Sigmoid colon (tissue), 7 donors: ENCODE measurements at places on chromosomes 4 and X. TPM values are rescaled to one million over a fixed set of nuclear protein-coding genes. Genes with fewer than 3 reads are reported as not detected.

Gene UGT2A1
- polyA plus RNA-seq = not detected

Gene LIAS
- 23.4 TPM for polyA plus RNA-seq

Gene SLC10A6
- not detected for polyA plus RNA-seq

Gene HEPH
- 58.4 TPM for polyA plus RNA-seq

Gene MAGEE1
- 2.0 TPM for polyA plus RNA-seq

Gene ADAMTS3
- polyA plus RNA-seq = not detected

Gene ARHGEF38
- 1.2 TPM for polyA plus RNA-seq

Gene TRIM2
- 25.5 TPM for polyA plus RNA-seq

Gene TMEM144
- 7.9 TPM for polyA plus RNA-seq

Gene TLR8
- polyA plus RNA-seq = 0.60 TPM

Gene FAM47A
- not detected for polyA plus RNA-seq

Gene BTC
- 4.9 TPM for polyA plus RNA-seq

Gene CABS1
- not detected for polyA plus RNA-seq

Gene NXF2
- not detected for polyA plus RNA-seq

Gene CCNI
- polyA plus RNA-seq = 218 TPM

GRCh38 chr4:172009446-172010230 lies 196.4 kb downstream of the GALNTL6 start:
- DNase-seq = no peak

- no peak for DNase-seq
Measured at GRCh38 chr4:28369499-28369898, 1508.9 kb downstream of the STIM2 start.

- DNase-seq = peak; percentile 70
Measured at GRCh38 chr4:79575709-79576428, 167.8 kb upstream of the GK2 start.

DNA sequence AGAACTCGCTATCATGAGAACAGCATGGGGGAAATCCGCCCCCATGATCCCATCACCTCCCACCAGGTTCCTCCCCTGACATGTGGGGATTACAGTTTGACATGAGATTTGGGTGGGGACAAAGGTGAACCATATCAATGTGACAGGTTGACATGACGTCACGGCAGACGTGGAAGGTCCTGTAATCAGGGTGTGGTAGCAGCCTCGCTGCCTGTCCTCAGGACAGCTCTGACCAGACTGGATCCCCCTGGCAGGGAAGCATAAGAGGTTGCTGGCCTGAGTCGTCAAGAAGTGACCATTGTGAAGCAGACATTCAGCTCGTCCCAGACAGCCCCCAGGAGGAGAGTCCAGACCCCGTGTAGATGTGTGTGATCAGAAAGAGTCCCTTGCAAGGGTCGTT lies 104.6 kb downstream of the TNIP2 start:
- no peak for DNase-seq

DNA sequence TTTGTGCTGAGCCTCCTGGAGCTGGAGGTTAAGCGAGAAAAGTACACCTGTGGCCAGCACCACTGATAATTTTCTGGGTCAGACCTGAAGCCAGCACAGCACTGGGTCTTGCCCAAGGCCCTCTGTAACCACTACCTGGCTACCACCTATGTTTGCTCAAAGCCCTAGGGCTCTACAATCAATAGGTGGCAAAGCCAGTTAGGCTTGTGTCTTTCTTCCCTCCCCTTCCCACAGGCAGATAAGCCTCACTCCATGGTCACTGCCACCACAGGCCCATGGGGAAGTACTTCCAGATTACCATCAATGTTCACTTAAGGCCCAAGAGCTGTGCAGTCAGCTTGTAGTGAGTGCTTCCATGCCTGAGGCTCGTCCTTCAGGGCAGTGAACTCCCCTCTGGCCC lies 35.2 kb upstream of the ARMCX4 start:
- no peak for DNase-seq

- DNase-seq = no peak
Measured at GRCh38 chr4:24241511-24241910, 342.8 kb downstream of the DHX15 start.

- DNase-seq = peak; percentile 59
Measured at GRCh38 chr4:1169691-1170096, 2.7 kb downstream of the SPON2 start.

GRCh38 chr4:55121246-55121645 lies 4.1 kb downstream of the KDR start:
- no peak for DNase-seq

GRCh38 chr4:175419236-175419718 lies 392.8 kb downstream of the GPM6A start:
- DNase-seq = no peak

DNA sequence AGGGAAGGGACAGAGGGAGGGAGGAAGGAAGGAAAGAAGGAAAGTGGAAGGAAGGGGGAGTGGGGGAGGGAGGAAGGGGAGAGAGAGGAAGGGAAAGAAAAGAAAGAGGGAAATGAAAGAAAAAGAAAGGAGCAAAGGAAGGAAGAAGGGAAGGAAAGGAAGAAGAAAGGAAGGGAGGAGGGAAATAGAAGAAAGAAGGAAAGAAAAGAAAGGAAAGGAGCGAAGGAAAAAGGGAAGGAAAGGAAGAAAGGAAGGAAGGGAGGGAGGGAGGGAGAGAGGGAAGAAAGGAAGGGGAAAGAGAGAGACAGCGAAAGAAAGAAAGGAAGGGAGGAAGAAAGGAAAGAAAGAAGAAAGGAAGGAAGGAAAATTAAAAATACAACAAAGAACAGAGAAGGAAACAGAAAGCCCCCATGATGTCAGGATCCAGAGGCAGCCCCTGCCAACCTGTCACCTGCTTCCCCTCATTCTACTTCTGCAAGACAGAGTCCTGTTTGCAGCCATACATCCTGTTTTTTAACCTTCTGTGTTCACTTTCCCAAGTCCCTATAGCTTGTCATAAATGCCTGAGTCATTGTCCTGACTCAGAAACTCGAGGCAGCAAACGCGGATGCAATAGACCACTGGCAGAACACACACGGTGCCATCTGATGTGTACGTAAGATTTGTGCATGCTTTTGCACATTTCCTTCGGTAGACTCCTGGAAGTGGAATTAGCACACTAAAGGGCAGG lies 77.0 kb upstream of the C4orf50 start:
- peak; percentile 14 for DNase-seq

GRCh38 chrX:14303891-14304290 lies 225.4 kb upstream of the GLRA2 start:
- DNase-seq = no peak

DNA sequence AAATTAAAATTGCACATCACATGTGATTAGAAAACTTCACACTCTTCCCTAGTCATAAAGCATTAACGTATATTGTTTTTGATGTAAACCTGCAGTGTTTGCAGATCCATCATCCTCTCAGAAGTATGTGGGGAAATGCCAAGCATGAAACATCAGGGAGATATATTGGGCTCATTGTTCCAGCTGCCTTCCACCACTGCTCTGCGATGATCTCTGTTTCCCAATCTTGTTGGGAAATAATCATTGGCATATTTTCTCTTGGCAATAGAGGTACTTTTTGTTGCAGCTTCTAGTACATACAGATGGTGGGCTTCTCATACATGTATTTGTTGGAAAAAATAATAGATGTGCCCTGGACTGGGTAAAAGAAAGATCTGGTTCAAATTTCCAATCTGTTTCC lies 466.3 kb upstream of the HS3ST1 start:
- no peak for DNase-seq

DNA sequence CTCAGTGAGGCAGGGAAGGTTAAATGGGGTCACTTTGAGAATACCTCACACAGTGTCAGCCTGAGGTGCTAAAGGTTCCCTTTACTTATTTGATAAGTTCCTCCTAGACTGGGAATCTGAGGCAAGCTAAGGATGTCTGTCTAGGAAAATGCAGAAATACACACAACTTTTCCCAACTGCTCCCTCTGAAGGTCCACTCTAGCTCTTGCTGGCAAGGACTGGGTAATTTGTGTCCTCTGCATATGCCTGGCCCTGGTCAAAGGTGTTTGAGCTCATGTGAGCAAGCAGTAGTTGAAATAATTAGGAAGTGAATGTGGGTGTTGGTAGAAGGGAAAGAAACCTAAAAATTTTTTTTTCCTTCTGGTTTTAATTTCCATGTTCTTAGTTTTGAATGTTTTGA lies 21.3 kb downstream of the TXLNG start:
- DNase-seq = no peak

DNA sequence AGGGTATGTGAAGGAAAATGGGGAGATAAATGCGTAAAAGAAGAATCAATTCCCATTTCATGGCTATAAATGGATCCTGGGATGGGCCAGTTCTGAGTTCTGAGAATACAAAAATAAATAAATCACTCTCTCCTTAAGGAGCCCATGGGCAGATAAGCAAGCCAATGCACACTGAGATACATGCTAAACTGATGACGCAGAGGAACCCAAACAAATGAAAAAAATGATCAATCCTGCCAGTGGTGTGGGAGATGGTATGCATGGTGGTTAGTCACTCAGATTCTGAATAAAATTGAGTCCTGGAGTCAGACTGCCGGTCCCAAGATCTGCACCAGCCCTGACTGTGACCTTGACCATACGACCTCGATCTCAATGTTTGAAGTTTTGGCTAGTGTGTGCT lies 59.7 kb downstream of the NEIL3 start:
- DNase-seq = no peak

GRCh38 chr4:14361084-14361483 lies 641.2 kb upstream of the CPEB2 start:
- DNase-seq = no peak

GRCh38 chr4:96916711-96917110 lies 1076.8 kb downstream of the PDHA2 start:
- DNase-seq = no peak

DNA sequence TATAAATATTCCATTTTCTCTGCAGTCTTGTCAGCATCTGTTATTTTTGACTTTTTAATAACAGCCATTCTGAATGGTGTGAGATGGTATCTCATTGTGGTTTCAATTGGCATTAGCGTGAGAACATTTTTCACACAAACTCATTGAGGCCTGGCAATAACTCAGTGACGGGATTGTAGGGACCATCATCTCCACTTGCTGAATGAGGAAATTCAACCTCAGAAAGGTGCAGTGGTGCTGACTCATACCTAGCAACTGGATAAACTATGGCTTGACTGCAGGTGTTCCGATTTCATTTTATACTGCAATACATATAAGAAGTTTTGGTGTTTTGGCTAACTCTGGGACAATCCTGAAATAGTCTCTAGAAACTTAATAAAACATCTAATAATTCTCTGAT lies 88.3 kb upstream of the DDIT4L start:
- no peak for DNase-seq

- DNase-seq = no peak
Measured at GRCh38 chr4:77344784-77345183, 187.8 kb downstream of the CCNG2 start.

DNA sequence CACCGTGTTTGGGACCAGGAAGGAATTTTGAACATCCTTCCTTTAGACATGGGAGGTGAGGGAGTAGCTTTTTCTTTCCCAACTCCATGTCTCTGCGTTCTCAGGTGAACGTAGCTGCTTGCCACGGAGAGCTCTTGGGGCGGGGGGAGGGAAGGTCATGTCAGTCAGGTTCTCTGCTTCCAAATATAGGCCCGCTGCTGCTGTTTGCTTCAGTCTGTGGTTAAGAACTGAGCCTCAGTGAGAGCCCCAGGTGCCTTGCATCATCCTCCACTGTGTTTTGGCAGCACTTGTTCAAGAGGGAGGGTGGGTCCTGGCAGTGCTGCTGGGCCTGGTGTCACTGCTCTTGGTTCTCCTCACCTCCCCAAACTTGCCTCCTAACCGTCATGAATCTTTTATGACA lies 46.5 kb downstream of the HADH start:
- no peak for DNase-seq

DNA sequence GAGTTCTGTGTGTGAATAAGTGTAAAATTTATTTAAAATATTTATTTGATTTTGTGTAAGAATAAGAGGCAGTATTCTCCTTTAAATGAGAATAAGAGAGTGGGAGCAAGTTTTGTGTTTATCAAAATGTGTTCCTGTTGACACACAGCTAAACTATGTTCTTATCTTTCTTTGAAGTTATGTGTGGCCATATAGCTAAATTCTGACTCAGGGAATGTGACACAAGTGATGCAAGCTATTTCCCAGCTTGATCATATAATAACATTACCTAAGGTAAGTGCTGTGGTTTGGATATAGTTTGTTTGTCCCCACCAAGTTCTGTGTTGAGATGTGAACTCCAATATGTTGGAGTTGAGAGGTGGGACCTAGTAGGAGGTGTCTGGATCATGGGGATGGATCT lies 740.0 kb upstream of the IGFBP7 start:
- DNase-seq = no peak

GRCh38 chrX:144259054-144259453 lies 375.2 kb downstream of the UBE2NL start:
- no peak for DNase-seq

DNA sequence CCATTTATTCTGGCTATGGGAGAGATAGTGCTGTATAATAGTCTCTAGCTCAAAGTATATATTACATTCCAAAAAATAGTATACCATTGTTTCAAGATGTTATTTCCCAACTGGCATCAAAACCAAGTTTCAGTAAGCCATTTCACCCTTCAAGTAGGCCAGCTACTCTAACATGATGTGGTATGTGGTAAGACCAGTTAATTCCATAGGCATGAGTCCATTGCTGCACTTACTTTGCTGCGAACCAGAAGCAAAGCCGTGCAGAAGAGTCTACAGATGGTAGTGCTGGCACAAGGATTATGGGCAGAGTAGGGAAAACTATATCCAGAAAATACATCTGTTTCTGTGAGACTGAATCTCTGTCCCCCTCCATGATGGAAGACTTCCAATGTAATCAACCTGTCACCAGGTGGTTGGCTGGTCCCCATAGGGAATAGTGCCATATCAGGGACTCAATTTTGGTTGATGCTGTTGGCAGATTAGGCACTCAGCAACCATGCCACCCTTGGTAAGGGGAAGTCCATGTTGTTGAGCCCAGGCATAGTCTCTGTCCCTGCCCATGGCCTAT lies 49.8 kb upstream of the HSD17B10 start:
- no peak for DNase-seq

DNA sequence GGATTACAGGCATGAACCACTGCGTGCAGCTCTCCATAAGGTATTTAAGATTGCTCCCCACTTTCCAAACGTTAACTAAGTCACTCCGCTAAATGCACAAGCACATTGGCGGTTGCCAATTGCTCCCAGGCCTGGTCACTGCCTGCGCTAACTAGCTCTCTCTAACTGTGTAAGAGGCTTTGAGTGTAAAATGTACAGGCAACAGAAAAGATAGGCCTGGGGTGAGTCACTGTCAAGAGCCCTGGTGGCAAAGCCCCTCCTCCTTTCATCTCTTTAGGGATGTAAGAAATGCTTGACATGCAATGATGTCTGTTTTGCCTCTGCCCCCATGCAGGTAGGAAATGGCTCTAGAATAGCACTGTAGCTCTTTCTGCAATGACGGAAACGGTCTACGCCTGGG lies 329.7 kb upstream of the GATB start:
- DNase-seq = no peak

DNA sequence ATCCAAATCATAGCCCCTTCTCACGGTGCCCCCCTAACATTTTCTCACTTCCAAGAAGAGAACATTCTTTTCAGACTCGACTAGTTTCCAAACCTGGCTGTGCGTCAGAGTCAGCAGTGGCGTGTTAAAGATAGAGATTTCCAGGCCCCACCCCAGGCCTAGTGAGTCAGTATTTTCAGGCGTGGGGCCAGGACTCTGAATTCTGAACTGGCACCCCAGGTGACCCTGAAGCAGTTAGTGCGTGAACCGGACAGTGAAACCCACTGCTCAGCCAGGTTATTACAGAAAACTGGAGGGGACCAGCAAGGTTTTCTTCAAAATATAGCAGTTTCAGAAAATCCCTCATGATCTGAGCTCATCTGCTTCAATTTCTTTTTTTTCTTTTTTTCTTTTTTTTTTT lies 35.0 kb upstream of the BCOR start:
- DNase-seq = peak; percentile 92
